ENCODE measurements at places on chromosomes 4 and X.

DNA sequence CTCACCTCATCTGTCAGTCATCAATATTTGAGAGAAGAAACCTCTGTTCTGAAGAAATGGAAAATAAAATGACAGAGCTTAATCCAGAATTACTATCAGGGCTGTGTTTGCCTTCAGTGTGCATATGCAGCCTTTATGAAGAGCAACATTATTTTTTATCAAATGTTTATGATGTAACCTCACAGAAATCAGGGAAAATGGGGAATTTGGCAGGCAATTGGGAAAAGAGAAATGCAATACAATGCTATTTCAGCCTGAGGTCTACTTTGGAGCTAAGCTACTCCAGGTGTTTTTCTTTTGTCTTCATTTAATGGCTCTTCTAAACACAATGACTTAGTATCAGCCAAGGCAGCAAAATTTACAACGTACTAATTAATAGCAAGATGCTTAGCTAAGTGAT lies 241.1 kb upstream of the TET2 start:
- no peak for DNase-seq

GRCh38 chrX:91079342-91080114 lies 355.1 kb upstream of the PABPC5 start:
- no peak for DNase-seq

DNA sequence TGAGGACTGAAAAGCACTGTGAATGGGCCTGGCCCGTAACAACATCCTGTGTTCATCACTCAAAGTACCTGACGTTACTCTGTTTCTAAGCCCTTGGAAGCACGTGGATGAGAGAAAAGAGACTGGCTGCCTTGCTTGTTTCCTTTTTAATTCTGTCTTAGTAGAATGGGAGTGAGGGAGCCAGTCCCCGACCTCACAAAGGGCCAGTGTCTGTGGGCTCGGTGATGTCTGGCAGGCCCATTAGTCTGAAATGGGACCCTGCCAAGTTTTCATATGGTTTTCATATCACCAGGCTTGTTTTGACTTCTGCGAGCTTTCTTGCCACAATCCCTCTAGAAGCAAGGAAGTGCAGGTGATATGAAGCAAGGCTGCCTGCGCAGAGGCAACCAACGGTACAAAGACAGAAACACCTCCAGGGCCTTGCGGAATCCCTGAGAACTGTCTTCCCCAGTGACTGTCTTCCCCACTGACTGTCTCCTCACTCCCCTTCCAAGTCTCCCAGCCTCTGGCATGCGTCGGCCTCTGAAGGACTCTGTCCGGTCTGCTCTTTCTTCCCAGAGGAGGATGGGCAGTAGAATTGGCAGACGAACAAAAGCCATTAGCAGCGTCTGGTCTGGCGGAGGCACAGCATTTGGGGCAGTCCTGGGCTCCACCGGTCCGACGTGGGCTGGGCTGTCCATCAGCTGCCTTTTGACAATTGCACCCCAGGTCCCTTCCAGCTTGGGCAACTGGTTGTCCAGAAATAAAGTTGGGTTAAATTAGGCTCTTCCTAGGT lies 20.2 kb upstream of the RASL11B start:
- no peak for DNase-seq

GRCh38 chrX:154374313-154375155 lies at the start of gene FLNA:
FLNA (minus strand) TSS chrX:154374634; CDS start chrX:154371245, 3,389 bp downstream.
- DNase-seq = no peak

GRCh38 chr4:186061921-186062320 lies 7.0 kb upstream of the TLR3 start:
- DNase-seq = no peak

GRCh38 chr4:154332681-154333421 lies 158.7 kb downstream of the DCHS2 start:
- peak; percentile 58 for DNase-seq

DNA sequence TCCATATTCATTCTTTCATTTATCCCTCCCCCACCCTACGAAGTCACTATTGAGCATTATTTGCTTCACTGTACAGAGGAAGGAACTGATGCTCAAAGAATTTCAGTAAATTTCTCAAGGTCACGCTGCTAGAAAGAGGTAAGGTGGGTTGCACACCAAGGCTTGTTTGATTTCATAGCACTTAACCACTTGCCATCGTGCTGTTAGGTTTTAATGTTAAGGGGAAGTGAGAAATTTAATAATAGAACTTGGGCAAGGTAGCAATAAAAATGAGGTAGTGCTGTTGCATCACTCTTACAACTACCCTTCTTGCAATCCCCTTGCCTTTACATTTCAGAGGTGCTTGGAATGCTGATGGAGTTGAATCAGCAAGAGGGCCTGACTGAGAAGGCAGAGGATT lies 343.1 kb downstream of the MID1IP1 start:
- DNase-seq = no peak

DNA sequence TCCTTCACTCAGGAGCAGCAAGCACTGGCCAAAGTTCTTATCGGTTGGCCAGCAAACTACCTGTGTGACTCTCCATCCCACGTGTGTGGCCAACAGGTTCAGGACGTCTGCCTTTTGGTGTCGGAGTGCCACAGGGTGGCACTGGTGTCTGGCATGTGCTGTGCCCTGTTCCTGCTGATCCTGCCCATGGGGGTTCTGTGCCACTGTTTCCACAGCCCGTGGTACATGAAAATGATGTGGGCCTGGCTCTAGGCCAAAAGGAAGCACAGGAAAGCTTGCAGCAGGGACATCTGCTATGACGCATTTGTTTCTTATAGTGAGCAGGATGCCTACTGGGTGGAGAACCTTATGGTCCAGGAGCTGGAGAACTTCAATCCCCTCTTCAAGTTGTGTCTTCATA lies 4.6 kb upstream of the TLR2 start:
- no peak for DNase-seq

DNA sequence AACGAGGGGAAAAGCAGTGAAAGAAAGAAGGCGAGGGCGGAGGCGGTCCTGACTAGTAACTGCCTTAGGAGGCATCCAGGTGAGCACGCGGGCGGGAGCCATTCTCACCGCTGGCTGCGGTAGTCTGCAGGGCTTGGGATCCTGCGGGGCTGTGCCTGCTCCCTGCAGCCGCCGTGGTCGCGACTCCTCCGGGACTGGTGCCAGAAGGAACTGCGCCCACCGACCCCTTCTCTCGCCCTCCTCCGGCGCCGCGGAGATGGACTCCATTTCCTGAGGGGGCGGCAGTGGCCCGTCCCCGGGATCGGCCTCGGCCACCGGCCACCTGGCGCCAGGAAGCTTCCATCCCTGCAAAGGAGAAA lies 543 bp downstream of the NFXL1 start:
- peak; percentile 46 for DNase-seq

GRCh38 chrX:64350047-64350446 lies 45.2 kb downstream of the MTMR8 start:
- no peak for DNase-seq

DNA sequence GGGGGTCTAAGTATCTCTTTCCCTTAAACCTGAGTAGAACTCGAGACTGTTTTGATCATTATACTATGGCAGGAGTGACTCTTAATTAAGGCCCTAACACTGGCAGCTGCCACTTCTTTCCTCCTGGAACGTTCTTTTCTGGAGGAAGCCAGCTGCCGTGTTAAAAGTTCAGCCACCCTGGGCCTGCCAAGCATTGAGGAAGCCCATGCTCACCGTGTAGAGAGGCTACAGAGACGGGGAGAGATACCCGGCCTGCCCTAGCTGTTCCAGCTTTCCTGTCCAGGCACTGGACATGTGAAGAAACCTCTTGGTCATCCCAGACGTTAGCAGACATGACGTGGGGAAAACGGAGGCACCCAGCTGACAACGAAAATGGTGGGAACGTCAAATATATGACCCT lies 274.1 kb downstream of the ARHGAP10 start:
- no peak for DNase-seq

- DNase-seq = no peak
These were observed 482.6 kb downstream of the IDS start for GRCh38 chrX:149022485-149022884.

DNA sequence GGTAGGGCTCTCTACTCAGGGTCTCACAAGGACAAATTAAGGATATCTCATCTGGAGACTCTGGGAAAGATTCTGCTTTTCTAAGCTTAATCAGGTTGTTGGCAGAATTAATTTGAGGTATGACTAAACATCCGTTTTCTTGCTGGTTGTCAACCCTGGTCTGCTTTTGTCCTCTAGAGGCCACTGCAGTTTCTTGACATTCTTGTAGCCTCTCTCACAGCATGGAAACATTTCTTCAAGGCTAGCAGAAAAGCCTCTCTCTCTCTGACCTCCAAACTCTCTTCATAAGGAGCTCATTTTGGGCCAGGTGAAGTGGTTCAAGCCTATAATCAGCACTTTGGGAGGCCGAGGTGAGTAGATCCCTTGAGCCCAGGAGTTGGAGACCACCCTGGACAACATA lies 749.5 kb upstream of the PCDH7 start:
- no peak for DNase-seq

GRCh38 chr4:139813881-139814280 lies 148.3 kb downstream of the MGST2 start:
- no peak for DNase-seq

GRCh38 chr4:16462656-16463055 lies 236.4 kb upstream of the TAPT1 start:
- no peak for DNase-seq

- no peak for DNase-seq
These were observed 229.3 kb downstream of the ANKRD50 start for GRCh38 chr4:124483048-124483906.

GRCh38 chrX:38166478-38167083 lies 54.1 kb downstream of the SRPX start:
- DNase-seq = no peak

- no peak for DNase-seq
These were observed 52.8 kb downstream of the NPFFR2 start for GRCh38 chr4:72084587-72085011.

- no peak for DNase-seq
These were observed 519 bp downstream of the FOXO4 start for GRCh38 chrX:71095981-71096759.

DNA sequence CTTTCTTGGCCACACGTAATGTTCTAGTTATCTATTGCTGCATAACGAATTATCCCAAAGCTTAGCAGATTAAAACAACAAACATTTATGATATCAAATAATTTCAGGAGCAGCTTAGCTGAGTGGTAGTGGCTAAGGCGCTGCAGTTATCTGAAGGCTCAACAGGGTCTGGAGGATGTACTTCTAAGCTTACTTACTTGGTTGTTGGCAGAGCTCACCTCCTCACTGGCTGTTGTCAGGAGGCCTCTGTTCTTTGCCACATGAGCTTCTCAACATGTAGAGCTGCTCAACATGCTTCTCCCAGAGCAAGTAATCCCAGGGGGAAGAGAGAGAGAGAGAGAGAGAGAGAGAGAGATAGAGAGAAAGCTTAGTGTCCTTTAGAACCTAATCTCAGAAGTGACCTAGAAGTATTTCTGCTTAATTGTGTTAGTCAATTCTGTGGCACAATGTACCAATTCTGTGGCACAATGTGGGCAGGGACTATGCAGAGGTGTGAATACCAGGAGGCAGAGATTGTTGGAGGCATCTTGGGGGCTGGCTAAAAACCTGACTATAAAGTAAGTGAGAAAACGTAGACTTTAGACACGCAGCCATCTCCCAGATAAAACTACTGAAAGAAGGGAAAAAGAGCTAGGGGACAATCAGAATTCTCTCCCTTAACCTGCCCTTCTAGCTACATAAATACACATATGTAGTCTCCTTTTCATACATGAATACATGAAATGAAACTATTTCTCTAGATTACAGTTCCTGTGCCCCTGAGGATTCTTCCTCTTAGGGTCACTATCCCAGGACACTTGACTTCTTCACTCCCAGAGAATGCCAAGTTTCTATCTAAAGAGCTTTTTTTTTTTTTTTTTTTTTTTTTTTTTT lies 40.2 kb downstream of the HOPX start:
- no peak for DNase-seq

DNA sequence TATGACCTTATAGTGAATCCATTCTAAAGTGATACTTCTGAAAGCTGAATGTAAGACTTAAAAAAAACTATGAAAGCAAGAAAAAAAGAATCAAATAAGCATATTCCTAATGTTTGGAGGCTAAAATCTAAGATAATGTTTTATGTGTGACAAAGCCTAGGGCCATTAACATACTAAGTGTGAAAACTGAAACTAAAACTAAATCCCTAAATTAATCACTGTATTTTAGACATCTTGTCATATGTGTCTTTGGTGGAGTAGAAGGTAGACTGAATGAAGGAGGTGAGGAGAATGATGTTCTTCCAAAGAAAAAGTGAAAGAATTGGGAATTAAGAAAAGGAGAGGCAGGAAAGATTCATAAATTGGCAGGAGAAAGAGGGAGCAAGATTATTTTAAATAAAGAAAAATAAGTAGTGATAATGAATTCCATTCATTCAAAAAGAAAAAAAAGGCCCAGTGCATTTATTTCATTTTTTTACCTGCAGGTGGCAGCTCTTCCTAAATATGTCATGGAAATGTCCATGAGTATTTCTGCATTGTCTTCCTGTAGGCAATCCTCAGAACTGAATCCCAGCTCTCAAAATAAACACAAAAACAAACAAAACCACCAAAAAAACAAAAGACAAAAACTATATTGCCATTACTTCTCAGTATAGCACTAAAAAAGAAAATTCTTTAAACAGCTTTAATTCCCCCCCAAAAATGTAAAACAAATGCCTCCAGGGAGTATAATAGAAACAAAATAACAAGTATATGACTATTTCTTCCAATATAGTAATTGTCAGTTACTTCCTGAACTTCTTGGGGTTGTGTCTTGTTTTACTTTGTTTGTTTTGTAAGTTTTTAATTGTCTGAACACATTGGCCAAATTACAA lies 17.0 kb upstream of the AP1AR start:
- DNase-seq = no peak

GRCh38 chr4:56613101-56613862 lies 67.8 kb downstream of the HOPX start:
- DNase-seq = no peak

DNA sequence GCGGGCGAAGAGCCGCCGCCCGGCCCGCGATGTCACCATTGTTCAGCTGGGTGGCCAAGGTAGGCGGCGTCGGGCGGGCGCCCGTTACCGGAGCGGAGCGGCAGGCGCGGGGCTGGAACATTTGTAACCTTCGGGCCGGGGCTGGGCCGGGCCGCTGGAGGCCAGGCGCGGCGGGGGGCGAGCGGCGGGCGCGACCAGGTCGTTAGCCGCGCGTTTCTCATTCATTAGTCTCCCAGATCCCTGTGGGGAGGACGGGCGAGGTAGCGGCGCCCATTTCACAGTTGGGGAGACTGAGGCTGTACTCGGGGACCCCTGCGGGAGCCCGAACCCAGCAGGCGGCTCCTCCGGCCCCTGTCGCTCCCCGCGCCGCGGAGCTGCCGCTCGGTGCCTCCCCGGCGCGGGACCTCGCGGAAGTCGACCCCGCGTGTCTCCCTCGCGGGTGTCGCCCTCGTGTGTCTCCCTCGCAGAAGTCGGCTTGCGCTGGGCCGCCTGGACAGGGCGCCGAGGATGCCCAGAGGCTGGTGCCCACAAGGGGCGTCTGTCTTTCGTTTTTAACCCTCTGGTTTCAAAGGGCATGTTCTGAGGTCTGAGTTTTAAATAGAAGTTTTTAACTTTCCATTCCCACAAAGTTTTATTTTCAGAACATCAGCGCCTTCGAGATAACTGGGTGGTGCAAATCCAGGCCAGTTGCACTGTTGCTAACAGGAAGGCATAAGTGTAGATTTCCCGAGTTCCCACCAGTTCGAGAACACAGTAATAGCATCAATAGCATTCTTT lies 17.5 kb downstream of the PTTG2 start:
- DNase-seq = peak; percentile 66

Data from activated naive CD4-positive, alpha-beta T cell treated with anti-CD3 and anti-CD28 coated beads, Interleukin-2, amount 50 U/mL, for 16 hours (primary cell).